ENCODE measurements at places on chromosomes 2 and 18.

GRCh38 chr18:50830544-50830943, 10.7 kb upstream of the MRO start:
- no peak for DNase-seq

DNA sequence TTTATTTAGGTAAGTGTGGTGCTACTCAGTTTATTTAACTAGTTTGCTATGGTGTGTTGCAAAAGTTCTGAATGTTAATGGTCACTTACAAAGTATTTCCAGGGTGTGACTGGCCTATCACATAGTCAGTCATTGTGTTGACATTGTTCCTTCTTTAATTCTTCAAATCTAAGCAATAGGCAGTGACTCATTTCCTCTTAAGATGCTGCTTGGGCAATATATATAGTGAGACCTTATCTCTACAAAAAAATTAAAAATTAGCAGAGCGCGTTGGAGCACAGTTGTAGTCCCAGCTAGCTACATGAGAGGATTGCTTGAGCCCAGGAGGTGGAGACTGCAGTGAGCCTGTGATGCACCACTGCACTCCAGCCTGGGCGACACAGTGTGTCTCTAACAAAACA, 5.8 kb upstream of the CCDC88A start:
- DNase-seq = peak; percentile 89

DNA sequence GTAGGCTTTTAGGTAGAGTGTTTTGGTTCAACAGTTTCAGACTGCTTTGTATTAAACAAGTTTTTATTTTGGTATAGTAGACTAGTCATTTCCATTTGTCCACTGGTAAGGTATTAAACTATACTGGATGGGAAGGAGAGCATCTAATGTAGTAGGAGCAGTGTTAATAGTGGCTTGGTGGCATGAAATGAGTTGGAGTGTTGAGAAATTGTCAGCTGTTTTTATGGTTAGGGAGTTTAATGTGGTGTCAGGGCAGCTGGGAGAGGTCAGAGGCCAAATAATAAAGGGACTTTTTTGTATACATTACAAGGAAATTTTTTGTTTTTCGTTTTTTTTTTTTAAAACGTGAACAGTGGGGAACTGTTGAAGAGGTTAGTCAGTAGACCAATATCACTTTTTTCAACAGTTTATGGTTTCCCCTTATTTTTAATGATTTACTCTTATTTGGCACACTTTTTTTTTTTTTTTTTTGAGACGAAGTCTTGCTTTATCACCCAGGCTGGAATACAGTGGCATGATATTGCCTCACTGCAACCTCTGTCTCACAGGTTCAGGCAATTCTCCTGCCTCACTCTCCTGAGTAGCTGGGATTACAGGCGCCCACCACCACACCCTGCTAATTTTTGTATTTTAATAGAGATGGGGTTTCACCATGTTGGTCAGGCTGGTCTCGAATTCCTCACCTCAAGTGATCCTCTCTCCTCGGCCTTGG, 21.2 kb downstream of the ACTR3 start:
- no peak for DNase-seq

- no peak for DNase-seq
These were observed 127.0 kb upstream of the BCL2L11 start for GRCh38 chr2:110993557-110994231.

GRCh38 chr2:98090951-98091350, 4.0 kb downstream of the VWA3B start:
- DNase-seq = no peak

- no peak for DNase-seq
These were observed 86.0 kb downstream of the VWA3B start for GRCh38 chr2:98172951-98173350.

DNA sequence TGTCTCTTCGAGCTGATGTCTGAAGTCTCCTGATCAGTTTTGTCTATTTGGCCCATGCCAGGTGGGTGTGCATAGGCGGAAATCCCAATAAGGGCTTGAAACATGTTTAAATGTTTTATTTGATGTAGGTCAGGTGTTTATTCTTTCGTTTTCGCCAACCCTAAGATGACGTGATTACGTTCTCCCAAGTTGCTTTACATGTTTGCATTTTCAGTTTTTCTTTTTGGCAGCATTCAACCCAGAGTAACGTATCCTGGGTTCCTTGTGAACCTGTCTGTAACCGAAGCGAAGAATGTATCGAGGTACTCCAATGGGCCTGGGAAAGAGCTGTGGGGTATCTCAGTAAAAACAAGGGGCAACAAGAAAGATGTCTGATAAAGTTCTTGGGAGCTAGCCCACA, 3.1 kb downstream of the ALPK2 start:
- no peak for DNase-seq
